Fibroblast of mammary gland (primary cell): ENCODE measurements at places on chromosomes 11 and 22.

GRCh38 chr11:130814440-130815096 lies 101.7 kb downstream of the SNX19 start:
- DNase-seq, result no peak

DNA sequence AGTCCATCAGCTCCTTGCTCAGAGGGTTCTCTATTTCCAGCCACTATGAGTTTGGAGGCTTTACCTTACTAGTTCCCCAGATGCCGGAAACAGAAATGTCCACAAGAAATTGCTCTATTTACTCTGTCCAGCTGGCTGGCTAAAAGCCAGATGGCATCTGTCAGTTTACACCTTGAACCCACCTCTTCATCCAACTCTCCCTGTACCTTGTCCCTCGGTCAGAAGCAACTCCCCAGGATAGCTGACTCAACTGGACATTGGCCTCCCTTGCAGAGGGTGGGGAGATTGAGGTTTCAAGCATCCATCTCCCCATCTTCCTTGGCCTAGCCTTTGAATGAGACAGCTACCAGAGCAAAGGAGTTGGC lies 1.7 kb downstream of the C2CD2L start:
- DNase-seq, result no peak

GRCh38 chr11:104130161-104130560 lies 33.8 kb downstream of the PDGFD start:
- no peak for DNase-seq

DNA sequence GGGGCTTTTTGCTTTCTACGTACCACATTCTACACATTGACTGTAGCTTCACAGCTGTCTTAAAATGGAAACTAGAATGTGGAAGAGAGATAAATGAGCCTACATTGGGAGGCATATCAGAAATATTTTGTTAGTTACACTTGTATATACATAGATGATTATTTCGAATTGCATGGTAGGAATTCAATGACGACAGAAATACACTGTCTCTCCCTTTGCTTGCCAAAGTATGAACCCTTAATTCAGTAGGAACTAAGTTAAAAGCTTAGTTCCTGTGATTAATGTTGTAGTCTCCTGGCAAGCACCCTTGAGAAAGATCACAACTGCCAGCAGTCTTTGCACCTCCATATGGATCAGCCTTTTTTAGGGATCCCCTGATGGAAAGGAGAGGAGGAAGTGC lies 10.1 kb downstream of the C11orf87 start:
- DNase-seq, result peak; percentile 10

DNA sequence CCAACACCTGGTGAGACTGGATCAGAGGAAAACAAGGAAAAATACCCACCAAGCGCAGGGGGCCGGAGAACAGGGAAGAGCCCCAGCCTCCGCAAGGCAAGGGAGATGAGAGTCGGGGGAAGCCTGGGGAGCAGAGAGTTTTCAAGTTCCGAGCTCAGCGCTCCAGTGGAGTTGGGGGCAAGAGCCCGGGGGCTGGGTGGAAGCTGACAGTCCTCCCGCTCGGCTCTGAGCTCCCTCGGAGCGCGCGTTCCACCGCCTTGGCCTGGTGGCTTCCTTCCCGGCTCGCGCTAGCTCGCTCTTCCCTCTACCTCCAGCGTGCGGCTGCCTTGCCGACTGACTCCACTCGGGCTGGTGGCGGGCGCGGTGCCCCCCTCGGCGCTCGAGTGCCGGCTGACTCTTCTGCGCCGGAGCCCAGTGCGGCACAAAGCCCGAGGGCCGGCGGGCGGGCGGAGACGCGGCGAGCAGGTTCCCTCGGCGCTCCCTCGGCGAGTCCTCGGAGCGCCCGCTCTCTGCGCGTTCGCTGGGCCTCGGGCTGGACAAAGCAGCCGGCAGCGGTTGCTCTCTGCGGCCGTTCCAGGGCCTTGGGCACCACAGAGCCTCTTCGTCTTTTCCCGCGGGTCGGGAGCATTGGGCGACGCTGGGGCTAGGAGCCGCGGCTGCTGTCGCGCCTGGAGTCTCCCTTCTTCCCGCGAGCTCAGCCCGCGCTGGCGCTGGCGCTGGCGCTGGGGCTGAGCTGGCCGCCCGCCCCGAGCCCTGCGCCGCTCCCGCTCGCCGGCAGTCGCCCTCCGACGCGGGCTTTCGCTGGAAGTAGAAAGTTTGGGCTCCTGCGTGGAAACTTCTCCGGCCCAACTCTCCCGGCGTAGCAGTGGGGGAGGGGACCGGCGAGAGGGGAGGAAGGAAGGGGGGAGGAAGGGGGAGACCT lies 1.0 kb downstream of the PAX6 start:
- peak; percentile 26 for DNase-seq

- no peak for DNase-seq
These were observed 11.9 kb downstream of the SHISA8 start for GRCh38 chr22:41902932-41903421.

DNA sequence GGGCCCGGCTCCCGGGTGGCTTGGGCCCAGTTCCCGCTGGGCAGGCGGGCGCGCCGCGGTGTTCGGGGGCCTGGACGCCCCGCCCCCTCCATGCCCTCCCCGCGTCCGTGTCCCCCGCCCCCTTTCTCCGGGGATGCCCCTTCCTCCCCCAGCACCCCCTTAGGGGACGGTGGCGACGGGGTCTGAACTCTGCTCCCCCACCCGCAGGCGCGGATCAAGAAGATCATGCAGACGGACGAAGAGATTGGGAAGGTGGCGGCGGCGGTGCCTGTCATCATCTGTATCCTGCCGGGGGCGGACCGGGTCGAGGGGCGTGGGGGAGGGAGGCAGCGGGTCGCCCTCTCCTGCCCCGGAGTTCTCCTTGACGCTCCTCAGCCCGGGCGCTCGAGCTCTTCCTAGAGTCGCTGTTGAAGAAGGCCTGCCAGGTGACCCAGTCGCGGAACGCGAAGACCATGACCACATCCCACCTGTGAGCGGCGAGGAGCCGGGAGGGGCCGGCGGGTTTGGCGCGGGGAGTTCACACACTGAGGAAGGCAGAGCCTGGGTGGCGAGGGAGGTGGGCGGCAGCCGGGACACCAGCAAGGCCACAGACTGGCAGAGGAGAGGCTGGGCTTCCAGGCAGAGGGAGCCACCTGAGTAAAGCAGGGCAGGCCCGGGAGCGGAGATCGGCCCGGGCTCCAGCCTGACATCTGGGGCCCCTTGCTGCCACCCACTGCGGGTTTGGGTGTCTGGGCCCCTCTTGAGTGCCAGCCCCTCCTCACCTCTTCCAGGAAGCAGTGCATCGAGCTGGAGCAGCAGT lies 546 bp downstream of the DRAP1 start:
- no peak for DNase-seq

- DNase-seq, result peak; percentile 55
These were observed 11.1 kb downstream of the PPP6R3 start for GRCh38 chr11:68471360-68472340.

- no peak for DNase-seq
These were observed 5.2 kb upstream of the MUC5AC start for GRCh38 chr11:1152316-1153104.

- no peak for DNase-seq
These were observed 15.7 kb upstream of the TH start for GRCh38 chr11:2187280-2187707.

- no peak for DNase-seq
These were observed 7.2 kb upstream of the PLXNB2 start for GRCh38 chr22:50314455-50315288.
